CD4-positive, CD25-positive, alpha-beta regulatory T cell (primary cell): ENCODE measurements at places on chromosomes 4 and X.

DNA sequence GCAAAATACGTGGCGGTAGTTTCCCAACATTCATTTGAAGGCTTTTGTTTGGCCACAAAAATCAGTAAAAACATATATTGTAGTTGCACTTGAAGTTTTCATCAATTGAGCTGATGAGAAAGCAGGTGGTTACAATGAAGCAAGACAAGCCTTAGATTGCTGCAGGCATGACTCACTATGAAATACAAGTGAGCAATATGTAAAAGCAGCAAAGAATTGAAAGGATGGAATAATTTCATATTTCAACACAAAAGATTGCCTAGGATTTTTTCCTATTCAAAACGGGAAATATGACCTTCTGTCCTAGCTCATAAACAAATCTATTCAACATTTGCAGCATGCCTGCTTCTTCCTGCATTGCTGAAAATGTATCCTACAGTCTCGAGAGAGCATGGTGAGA lies 190.9 kb upstream of the BANK1 start:
- no peak overlapping the region for H3K4me3 ChIP-seq
- no peaks in the 10 kb centered on the region for H3K27me3 ChIP-seq
- H3K4me1 ChIP-seq, result no peaks in the 10 kb centered on the region
- H3K36me3 ChIP-seq, result no peaks in the 10 kb centered on the region

DNA sequence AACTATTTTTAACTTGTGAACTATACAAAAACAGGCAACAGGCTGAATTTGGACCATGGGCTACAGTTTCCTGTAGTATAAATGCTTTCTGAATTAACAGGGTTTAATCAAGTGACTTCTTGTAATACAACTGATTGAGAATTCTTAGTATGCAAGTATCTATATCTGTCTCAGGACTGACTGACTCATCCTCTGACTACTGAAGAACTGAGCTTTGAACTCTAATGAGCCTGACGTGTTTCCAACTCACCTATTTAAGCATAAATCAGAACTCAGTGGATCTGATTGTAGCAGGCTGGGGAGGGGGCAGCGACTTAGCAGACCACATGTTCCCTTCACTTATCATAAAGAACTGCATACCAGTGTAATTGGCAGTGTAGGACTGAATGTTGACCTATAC lies 7.8 kb downstream of the SPATA4 start:
- DNase-seq, result no peak
- H3K36me3 ChIP-seq, result no peaks in the 10 kb centered on the region
- no peak overlapping the region for H3K4me3 ChIP-seq
- peaks cover 36% of the 10 kb centered on the region for H3K27me3 ChIP-seq
- H3K4me1 ChIP-seq, result no peaks in the 10 kb centered on the region
- no peak overlapping the region for H3K27ac ChIP-seq

GRCh38 chr4:166827167-166827566 lies 407.1 kb downstream of the SPOCK3 start:
- no peaks in the 10 kb centered on the region for H3K4me1 ChIP-seq
- H3K4me3 ChIP-seq, result no peak overlapping the region
- H3K36me3 ChIP-seq, result no peaks in the 10 kb centered on the region
- no peak for DNase-seq

- no peak overlapping the region for H3K27ac ChIP-seq
- no peaks in the 10 kb centered on the region for H3K27me3 ChIP-seq
- H3K4me3 ChIP-seq, result no peak overlapping the region
- H3K36me3 ChIP-seq, result no peaks in the 10 kb centered on the region
These were observed 38.9 kb upstream of the MAB21L2 start for GRCh38 chr4:150543042-150543441.

- no peaks in the 10 kb centered on the region for H3K27me3 ChIP-seq
- peak overlapping the region; percentile 76 for H3K27ac ChIP-seq
- peaks cover 61% of the 10 kb centered on the region for H3K4me1 ChIP-seq
- no peaks in the 10 kb centered on the region for H3K36me3 ChIP-seq
These were observed 4.1 kb upstream of the S100P start for GRCh38 chr4:6689506-6689960.

- no peaks in the 10 kb centered on the region for H3K4me1 ChIP-seq
- peaks cover 2% of the 10 kb centered on the region for H3K27me3 ChIP-seq
- no peak for DNase-seq
- no peaks in the 10 kb centered on the region for H3K36me3 ChIP-seq
These were observed 20.3 kb upstream of the ABCG2 start for GRCh38 chr4:88178626-88179231.

DNA sequence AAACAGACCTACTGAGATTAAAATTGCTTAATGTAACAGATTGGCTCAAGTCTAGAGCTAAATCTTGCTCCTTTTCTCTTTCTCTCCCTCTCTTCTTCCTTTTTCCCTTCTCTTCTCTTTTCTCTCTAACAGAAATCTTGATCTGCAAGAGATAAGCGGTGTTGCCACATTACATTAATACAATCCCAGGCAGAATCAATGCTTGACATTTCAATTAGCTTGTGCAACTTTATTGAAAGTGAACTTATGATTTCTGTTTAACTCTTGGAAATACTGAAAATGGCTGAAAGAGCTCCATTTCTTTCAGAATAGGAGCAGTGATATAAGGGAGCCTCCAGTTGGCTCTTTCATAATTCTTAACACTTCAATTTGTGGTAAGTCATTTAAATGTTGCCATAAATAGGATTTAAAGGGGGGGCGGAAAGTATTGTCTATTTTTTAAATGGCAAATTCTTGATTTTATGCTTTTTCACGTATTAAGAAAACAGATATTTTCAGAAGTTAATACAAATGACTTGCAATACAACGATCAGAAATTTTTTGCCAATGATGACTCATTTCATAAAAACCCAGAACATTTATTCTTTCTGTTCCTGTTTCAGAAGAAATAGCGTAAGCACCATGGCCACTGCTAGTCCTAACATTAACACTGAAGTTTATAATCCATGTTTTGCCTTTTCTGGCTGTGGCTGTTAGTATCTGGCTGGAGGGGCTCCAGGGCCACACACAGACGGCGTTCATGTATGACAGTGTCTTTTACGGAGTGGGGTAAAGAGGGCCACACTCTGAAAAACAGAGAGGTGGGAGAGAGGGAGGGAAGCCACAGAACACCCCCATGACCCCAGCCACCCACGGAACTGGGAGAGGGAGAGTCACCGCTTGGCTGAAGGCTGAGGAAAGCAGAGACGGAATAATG lies 115.7 kb upstream of the FAT1 start:
- no peak overlapping the region for H3K4me3 ChIP-seq
- H3K4me1 ChIP-seq, result no peaks in the 10 kb centered on the region
- H3K36me3 ChIP-seq, result no peaks in the 10 kb centered on the region
